ENCODE measurements at places on chromosomes 3 and 15.

DNA sequence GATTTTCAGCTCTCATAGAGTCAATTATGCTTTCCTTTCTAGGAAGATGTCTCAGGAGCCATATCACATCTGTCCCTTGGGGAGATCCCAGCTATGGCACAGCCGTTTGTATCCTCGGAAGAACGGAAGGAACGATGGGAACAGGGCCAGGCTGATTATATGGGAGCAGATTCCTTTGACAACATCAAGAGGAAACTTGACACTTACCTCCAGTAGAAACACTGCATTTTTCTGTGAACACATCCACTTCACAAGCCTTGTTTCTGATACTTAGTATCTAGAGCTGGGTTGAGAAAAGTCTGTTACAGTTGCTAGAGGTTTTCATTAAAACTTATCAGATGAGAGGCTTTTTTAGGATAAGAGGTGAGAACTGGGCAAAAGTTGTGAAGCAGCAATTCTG, 35.4 kb downstream of the GYG1 start:
- no peak for DNase-seq

- DNase-seq: peak; percentile 86
Measured at GRCh38 chr3:11568503-11569155, 75.1 kb downstream of the VGLL4 start.

DNA sequence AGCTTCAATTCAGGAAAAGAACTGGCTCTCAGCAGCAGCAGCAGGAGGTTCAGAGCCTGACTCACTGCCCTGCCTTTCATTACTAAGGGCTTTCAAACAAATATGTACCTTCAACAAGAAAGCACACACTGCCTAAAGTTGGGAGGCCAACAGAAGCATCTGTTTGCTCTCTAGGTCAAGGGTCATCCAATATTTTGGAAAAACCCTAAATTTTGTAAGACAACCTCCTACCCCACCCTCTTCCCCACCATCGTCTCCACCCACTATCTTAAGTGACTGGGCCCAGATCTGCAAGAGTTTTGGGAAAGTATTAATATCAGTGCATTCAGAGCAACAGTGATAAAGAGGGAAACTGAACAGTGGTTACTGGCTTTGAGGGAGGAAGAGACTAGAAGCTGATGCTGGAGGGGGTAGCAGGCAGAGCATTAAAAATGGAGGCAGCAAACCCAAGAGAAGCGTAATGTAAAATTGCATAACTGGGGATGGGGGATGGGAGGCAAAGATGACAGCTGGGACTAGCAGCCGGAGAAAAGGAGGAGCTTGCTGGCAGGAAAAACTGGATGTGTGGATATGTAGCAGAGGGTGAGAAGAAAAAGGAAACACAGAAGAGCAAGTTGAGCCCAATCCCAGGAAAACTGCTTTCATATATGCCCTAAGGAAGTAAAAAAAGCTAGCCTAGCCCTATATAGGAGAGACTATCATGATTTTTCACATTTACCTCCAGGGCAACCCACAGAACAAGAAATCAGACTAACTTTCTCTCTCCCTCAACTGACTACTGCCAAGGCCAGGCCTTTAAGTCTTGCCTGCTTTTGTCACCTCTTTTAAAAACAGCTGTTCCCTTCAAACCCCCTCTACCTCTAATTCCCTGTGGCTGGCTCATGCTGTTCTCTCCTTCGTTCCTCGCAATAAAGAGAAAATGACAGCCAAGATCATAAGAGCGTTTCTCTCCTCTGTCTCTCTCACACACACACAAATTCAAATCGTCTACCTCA, 31.4 kb downstream of the NPTN start:
- DNase-seq: no peak

DNA sequence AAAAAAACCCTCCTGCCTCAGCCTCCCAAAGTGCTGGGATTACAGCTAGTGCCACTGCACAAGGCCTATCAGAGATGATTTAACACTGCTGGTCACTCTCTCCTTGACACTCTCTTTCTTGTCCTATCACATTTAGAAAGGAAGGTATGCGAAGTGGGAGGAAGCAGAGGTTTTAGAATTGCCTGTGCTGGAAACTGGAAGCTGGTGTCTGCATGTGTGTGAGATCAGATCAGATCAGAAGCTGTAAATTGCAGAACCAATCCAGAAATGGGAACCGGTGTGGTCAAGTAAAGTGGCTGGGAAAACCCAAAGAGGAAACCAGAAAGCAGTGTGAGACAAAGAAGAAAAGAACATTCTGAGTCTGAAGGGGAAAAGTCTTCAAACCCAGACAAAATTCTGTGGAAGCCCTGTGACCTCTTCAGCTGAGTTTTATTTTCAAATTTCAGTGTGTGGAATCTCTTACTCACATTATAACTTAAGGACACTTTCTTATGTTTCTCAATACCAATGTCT, 2.8 kb downstream of the EFHB start:
- no peak for DNase-seq

- no peak for DNase-seq
Measured at GRCh38 chr15:87433871-87434270, 822.7 kb downstream of the NTRK3 start.

GRCh38 chr3:16033889-16034687, 140.4 kb upstream of the GALNT15 start:
- no peak for DNase-seq

DNA sequence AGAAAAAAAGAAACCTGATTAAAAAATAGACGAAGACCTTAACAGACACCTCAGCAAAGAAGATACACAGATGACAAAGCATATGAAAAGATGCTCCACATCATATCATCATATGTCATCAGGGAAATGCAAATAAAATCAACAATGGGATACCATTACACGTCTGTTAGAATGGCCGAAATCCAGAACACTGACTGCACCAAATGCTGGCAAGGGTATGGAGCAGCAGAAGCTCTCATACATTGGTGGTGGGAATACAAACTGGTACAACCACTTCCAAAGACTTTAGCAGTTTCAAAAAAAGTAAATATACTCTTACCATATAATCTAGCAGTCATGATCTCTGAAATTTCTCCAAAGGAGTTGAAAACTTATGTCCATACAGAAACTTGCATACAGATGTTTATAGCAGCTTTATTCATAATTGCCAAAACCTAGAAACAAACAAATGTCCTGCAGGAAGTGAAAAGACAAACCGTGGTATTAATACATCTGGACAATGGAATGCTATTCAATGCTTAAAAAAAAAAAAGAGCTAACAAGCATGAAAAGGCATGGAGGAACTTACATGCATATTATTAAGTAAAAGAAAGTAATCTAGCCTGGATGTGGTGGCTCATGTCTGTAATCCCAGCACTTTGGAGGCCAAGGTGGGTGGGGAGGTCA, 107.4 kb downstream of the HES1 start:
- DNase-seq: no peak

DNA sequence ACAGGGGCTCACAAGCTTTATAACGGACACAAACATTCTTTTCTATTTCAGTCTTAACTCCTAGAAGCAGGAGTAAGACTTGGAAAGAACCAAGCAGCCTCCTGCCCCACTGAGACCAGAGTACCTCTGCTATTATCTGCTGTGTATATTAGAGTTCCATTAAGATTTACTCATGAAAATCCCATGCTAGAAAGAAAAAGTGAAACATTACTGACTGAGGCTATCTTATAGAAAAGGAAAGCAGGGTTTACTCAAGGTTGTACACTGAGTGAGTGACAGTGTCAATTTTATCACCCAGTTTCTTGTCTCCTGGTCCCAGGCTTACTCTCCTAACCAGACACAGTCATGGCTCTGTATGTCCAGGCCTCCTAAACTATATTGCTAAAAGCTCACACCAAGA, 97.9 kb upstream of the SOX2 start:
- no peak for DNase-seq

DNA sequence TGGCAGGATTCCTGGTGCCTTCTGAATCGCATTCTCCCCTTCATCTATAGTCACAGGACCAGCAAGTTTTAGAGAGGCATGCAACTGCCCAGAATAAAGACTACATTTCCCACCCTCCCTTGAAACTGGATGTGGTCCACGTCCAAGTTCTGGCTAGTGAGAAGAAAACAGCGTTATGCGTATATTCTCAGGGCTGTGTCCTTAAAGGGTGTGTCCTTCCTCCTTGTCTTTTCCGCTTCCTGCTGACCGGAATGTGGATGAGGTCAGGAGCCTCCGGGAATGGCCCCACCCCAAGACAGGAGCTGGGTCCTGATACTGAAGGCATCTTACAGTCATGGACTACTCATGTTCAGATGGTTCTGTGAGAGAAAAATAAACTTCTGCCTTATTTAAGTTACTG, 20.2 kb downstream of the CHST2 start:
- no peak for DNase-seq

DNA sequence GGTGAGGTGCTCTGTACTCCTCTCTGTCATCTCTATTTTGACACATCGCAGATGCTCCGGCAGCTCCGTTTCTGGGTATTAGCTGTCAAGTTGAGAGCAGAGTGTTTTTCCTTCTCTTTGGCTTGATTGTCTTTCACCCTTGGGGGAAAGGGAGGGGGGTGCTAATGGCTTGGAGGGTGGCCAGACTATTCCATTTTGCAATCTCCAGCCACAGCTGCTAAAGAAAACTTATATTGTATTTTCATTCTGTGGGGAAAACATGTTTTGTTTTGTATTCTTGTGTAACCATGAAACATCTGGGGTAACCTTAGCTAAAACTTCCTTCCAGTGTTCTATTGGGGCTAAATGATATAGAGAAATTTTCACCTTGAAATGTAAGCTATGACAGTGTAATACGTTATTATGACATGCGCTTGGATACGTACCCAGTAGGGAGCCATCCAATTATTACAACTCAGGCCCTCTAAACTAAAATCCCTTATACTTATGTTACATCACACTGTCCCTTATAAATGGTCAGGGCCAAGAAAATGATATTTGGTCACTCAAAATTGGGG, 14.0 kb upstream of the LARP6 start:
- no peak for DNase-seq

DNA sequence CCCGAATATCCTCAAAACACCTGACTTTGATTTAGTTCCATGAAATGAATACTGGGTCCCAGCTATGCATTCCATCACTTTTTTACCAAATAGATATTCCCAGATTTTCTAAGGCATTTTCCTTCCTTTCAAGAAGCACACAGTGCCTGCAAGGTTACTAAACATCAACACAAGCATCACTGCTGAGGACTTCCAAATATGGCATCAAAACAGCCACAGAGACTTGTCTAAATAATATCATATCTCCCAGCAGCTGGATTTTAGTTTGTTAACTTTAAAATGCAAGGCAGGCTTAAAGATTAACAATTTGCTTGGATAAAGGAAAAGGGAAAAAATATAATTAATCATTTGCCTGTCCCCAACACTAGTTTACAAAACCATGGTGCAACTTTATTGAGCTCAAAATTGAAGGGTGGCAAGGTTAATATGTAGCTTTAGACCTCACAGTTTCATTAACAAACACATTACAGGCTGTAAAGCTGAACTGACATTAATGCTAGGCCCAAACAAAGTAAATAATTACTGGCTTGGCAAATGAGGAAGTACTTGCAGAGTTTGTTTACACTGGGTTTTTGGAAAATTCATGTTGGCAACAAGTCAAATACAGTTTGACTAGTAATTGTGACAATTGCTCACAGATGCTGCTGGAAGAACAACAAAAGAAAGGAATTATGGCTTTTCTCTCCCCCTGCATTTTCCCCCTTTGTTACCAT, 401.7 kb upstream of the CDIN1 start:
- DNase-seq: no peak

Measured in SK-MEL-5 (cell line).